ENCODE measurements at places on chromosomes 1 and 21.

DNA sequence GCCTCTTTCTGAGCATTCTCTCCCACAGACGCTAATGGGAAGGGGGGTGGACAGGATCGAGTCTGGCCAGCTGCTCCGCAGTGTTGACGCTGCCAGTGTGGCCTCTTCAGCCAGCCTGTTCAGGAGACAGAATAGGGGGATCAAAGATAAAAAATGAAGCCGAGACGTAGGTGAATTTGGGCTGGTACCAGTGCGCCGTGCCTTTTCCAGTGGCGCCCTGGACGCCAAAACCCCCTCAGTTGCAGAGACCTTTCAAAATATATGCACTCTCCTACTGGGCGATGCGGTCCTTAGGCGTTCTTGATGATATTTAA is 1.1 kb downstream of the TTC3 start:
- no peak for DNase-seq

DNA sequence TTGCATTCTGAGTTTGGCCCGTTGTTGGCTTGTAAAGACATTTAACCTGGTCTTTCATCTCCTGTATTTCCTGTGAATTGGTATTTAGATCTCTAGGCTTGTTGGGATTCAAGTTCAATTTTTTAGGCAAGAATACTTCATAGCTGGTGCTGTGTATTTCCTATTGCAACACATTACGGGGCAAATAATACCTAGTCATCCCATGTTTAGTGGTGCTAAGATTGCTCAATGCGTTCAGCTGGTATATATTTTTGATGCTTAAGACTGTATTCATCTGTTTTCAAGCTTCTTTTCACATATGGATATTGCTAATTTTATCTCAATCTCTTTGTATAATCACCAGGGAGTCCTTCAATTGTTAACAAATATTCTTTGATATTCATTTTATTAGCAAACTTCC is 87.5 kb upstream of the ZBTB18 start:
- DNase-seq = no peak

GRCh38 chr1:18936814-18937481 is 19.5 kb downstream of the IFFO2 start:
- DNase-seq = no peak

DNA sequence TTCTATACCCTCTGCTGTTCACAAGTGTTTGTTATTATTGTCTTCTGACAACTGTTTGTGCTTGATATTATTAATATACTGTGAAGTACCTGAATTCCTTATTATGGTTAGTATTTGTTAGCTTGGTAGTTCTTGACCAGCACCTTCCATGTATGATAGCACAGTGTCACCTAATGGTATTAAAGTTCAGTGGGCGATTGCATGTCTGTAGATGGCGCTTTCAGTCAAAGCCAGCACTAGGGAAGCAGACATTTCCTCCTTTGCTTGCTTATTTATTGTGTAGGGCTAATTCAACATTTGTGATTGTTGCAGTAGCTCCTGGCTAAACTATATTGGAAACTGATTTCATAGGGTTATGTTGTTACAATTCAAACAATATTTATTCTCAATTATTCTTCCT is 218.0 kb downstream of the ZP4 start:
- DNase-seq = no peak

- DNase-seq = peak; percentile 57
Observed at GRCh38 chr1:171801487-171801891, 20.0 kb downstream of the METTL13 start.

Measured in H9 (cell line).